ENCODE measurements at places on chromosomes 12 and 14.

GRCh38 chr14:80545935-80546854, 334.9 kb upstream of the DIO2 start:
- no peak for DNase-seq

DNA sequence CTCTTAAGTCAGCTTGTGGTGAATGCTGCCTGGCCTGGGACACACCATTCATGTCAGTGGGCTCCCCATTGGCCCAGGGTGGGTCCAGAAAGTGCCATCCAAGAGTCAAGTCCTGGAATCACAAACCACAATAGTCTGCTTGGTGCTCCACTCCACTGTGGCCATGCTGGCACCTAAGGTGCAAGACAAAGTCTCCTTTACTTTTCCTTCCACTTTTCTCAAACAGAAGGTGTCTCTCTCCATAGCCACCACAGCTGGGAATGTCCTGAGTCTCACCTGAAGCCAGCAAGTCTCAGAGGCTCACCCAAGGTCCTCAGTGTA, 9.0 kb downstream of the RDH16 start:
- no peak for DNase-seq

DNA sequence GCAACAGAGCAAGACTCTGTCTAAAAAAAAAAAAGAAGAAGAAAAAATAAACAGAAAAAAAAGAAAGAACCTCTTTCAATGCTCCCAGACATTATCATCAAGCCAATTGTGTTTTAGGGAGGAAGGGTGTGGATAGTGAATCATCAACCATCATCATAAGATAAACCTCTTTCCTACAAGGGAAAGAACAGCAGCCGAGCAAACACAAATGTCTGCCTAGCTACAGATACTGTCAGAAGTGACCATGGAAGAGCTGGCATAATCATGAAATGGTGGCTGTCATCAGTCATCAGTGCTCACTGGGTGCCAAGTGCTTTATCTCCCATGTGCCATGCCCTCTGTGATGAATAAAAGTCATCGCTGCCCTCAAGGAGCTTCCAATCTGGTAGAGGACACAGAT, 46.6 kb downstream of the SLC17A8 start:
- no peak for DNase-seq

- DNase-seq: no peak
Measured at GRCh38 chr12:114263056-114263805, 142.7 kb downstream of the TBX5 start.

- DNase-seq: no peak
Measured at GRCh38 chr12:116541547-116542344, 17.4 kb upstream of the MAP1LC3B2 start.

DNA sequence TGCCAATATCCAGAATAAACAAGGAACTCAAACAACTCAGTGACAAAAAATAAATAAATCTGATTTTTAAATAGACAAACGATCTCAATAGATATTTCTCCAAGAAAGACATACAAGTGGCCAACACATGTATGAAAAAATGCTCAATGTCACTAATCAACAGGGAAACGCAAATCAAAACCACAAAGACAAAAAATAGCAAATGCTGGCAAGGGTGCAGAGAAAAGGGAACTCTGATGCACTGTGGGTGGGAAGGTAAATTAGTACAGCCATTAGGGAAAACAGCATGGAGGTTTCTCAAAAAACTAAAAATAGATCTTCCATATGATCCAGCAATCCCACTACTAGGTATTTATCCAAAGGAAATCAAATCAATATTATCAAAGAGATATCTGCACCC, 3.5 kb upstream of the EIF5 start:
- DNase-seq: peak; percentile 52

DNA sequence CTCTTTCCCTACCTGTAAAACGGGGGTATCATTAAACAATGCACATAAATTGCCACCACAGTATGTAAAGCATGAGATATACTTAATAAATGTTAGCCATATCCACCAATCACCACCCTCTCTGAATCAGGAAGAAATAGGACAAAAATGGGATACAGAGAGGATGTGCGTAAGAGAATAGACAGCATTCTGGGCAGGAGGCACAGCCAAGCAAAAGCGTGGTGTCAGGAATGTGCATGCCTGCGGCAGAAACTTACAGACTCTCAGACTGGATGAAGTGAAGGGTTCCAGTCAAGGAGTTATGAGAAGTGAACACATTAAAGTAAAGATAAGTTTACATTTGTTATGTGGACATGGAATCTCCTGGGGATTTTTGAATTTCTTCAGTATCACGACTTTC, 121.7 kb upstream of the MDM1 start:
- no peak for DNase-seq

DNA sequence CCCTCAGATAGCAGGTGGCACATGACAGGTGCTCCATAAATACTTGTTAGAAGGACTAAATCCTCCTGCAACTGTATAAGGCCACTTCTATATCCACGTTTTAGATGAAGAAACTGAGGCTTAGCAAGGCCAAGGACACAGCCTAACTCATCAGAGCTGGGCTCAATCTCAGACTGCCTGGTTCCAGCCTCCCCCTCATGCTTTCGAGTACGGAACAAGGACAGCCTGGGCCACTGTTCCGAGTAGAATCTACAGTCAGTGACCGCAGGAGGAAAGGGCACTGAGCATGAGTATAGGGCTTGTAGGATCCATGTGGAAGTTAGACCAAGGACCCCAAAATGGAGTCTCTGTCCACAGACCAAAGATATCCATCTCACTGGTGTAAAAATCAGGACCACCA, 84.6 kb downstream of the NT5DC3 start:
- no peak for DNase-seq

- no peak for DNase-seq
Measured at GRCh38 chr12:80861641-80862378, 75.9 kb downstream of the LIN7A start.

DNA sequence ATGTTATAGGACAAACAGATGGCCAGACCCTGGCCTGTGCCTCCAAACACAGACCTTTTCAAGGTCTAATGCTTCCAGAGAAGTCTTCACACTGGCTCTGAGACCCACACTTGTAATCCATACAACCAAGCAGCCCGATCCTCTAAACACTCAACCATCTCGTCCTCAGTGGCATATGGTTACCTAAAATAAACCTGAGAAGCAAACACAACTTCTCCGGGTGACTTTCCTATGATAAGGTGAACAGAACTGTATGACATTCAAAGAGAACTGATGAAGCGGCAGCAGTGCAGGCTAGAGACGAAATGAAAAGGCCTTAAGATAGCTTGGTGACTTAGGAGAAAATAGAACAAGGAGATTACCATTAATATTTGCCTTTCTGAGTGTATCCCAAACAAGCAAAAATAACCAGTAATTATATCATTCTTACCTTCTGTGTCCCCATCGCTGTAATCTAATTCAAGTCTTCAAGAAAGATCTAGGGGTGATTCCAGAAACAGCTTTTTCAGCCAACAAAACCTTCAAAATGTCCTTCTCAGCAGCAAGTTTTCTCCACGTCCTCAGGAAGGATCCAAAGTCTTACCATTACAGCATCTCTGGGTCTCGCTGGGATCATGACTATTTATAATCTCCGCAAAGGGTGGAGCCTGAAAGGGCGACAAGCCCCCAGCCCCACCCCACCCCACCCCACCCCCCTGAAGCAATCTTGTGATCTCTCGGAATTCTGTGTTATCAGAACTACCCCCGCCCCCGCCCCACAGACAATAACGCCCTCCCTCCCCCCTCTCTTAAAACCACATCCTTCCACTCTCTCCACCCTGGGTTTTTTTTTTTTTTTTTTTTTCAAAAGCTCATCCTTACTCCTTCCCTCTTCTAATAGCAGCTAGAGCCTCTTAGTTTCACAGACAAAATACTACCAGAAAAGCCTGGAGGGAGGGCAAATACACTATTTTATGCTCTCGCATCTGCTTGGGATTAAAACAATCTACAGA, at the start of gene SLC2A3:
Gene SLC2A3, minus strand, starts transcription at position 598 of the 992 bp plus-strand sequence. Its CDS starts 153 bp downstream, at position 445.
- peak; percentile 95 for DNase-seq

DNA sequence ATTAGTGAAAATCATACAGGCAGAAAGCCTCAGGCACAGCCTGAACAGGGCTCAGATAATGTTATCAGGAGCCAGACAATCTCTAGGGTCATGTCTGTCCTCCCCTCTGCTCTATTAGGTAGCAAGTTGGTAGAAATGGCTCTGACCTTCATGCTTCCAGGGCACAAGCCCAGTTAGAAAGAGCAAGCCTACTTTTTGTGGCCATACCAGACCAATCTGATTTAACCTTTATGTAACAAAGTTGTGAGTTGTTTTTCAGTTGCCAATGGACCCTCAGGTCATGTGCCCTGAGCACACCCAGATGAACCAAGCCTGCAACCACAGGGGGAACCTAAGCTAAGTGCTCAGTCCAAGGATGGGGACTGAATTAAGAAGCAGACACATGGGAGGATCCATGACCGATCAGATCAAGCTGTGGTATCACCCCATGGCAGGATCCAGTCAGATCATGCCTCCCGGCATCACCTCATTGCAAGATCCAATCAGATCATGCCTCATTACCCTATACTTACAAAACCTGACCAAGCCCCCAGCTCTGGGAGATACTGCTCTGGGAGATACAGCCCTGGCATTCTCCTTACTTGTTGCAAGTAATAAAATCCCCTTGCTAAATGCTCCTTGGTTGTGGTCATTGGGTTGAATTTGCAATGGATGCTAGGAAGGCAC, 18.8 kb upstream of the HIGD1C start:
- peak; percentile 39 for DNase-seq

DNA sequence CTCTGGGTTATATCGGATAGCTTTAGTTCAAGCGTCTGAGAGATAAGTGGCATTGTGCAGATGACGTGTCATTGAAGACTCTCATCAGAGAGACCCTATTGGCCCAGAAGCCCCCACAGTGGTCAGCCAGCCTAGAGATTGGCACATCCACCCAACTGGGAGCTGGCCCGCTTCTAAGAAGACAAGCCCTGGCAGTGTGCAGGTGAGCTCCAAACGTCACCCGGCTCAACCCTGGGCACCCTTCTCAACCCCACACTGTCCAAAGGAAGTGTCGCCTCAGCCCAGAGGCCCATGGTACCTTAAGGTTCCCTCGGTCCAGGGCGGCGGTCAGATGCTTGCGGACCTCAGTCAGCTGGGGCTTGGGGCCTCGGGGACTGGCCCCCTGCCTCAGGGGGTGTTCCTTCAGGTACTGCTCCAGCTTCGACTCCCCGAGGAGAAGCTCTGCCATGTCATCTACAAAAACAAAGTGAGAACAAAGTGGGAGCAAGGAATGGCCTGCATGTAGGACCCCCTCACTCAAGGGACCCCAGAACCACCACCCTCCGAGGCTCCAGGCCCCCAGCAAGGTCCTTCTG, 30.3 kb downstream of the TTC7B start:
- no peak for DNase-seq

- no peak for DNase-seq
Measured at GRCh38 chr12:101671833-101672232, 25.6 kb upstream of the CHPT1 start.

DNA sequence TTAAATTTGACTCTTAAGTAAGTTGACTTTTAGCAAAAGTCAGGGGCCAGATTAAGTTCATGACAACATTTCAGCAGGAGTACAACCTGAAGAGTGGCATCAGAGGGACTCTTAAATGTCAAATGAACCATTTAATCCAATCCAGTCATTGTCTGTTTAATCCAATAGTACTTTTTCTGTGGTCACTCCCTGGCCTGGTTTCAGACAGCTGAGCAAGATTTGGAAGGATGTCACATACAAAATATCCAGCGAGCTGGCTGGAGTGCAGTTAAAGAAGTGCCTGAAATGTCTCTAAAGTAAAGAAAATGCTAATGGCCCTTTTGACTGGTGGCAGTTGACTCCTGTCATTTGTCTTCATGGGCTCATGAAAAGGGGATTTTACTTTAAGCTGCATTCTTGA, 1082.1 kb downstream of the AACS start:
- DNase-seq: no peak

- DNase-seq: no peak
Measured at GRCh38 chr12:62716866-62717525, 218.0 kb downstream of the PPM1H start.

GRCh38 chr12:124025661-124026060, 52.6 kb downstream of the ZNF664 start:
- no peak for DNase-seq

DNA sequence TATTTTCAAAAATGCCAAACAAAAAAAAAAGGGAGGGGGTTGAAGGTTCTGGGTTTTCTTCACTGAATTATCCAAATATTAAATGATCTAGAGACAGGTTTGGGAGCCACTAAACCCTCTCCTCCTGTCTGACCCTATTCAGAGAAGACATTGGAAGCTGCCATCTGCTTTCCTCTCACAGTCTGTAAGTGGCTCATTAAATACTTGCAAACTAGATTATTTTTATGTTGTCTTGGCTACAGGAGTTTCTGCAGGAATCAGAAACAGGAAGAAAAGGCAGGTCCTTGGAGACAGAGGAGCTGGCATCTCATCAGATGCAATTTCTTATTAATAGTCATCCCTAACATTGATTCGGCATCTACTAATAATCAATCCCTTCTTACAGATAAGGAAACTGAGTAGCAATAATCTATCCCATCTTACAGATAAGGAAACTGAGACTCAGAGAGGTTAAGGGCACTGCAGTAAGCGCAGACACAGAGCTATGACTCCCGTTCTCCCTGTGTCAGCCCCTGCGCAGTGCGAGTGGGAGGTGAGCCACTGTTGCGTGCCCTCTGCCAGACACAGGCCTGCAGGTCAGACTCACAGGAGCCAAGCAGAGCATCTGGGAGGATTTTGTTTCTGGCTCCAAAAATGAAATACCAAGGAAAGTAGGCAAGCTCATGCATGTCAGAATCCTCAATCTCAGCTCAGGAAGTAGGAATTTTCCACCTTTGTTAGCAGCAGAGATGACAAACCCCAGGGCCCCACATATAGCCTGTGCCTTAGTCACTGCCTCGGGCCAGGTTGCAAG, 11.0 kb downstream of the BDKRB2 start:
- DNase-seq: no peak

- DNase-seq: no peak
Measured at GRCh38 chr14:82724316-82724715, 1190.7 kb upstream of the SEL1L start.

- DNase-seq: no peak
Measured at GRCh38 chr12:108029051-108029835, 99.8 kb upstream of the WSCD2 start.

DNA sequence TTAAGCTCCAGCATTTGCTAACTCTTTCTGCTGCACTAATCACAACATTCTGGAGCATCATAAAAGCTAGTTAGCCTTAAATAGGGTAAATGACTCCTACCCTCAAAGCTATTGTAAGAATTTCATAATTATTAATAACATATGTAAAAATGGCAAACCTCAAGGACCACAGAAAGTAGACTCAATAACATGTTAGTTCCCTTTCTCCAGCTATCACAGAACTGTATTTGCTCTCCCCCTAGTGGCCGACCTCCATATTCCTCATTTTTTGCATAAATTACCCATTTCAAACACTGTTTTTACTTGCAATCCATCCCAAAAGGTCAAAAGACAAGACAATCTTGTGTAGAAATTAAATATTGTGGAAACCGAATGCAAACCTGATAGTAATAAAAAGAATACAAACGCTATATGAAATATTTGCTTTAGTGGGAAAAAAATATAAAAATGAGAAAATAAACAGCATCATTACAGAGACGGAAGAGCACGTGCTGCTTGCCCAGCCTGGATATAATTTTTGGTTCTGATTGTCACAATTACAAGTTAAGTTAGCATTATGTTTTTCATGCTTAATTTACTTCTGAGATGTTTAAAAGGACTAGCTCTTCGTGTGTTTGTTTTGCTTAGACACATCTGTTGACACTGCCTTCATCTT, 97.9 kb downstream of the RERGL start:
- DNase-seq: peak; percentile 70

Measured in KBM-7 (cell line).